Left kidney (tissue), 8 donors: ENCODE measurements at places on chromosomes 16 and 17. TPM values are rescaled to one million over a fixed set of nuclear protein-coding genes. Genes with fewer than 3 reads are reported as not detected.

NEUROD2 gene
- 0.08 TPM for polyA plus RNA-seq

CCDC43 gene
- 41.2 TPM for polyA plus RNA-seq

STH gene
- not detected for polyA plus RNA-seq

- DNase-seq = no peak
Measured at GRCh38 chr17:76530095-76530723, 7.3 kb downstream of the CYGB start.

DNA sequence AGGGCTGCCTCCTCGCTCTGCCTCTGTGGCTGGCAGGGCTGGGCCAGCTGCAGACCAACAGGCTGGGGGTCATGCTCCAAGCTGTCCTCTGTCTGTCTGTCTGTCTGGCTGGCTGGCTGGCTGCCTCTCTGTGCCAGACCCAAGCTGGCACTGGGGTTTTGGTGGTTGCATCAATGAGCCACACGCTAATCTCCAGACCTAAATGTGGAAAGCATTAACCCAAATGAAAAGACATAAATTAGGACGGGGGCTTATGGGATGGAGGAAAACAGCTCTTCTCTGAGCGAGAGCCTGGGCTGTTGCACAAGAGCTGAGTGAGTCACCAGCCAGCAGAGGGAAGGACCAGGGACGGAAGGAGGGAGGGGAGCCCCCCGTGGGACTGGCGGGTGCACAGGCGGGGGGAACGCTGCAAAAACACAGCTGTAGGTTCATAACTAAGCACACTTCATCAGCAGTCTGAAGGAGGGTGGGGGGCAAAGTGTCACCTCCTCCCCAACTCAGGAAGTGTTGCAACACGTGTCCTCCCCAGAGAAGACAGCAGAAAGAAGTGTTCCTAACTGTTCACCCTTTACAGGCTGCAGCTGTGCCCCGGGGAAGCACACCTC, 83.4 kb downstream of the GAS7 start:
- DNase-seq = no peak
